ENCODE measurements at places on chromosomes 13 and 19.

DNA sequence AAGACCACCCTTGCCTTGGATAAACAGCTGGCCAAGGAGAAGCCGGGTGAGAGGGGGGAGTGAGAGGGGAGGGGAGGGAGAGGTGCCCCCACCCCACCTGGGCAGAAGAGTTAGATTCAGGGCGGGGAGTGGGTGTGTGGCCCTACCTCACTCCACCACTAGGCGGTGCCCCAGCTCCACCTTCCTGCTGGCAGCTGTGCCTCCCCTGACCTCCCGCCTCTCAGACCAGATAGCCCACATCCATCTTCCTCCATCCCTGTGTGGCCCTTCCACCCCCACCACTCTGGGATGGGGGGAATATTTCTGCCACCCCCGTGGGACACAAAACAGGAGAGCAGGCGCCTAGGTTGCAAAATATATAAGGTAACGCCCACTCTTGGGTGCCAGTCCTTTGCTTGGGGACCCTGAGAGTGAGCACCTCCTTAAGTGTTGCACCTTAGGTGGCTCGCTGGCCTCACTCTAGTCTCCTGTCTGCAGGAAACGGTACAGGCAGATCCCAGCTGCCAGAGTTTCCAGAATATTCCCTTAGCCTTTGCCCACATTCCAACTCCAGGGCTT is 13.8 kb upstream of the EHD2 start:
- no peak for DNase-seq

- no peak for DNase-seq
Observed at GRCh38 chr13:26019251-26019650, 32.6 kb downstream of the SHISA2 start.

DNA sequence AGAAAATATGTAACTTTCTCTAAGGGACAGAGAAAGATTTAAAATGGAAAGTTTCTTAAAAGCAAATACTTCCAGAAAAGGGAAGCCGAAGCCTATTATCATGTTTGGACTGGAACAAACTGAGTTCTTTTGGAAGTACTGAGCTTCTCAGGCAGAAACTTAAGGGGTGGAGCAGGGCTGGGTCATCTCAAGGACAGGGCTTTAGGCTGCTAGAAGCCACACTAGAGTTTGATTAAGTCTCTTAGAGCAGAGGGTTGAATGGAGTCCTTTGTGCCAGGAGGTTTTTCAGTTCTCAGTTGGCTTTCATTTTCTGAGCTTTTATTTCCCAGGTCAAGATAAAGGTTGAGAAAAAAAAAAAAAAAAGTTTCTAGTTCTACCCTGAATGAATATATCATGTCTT is 432.7 kb downstream of the SLITRK5 start:
- no peak for DNase-seq

- DNase-seq: no peak
Observed at GRCh38 chr19:48445256-48445605, 552 bp upstream of the GRWD1 start.

- DNase-seq: no peak
Observed at GRCh38 chr13:26382366-26382765, 128.4 kb downstream of the CDK8 start.

- peak; percentile 62 for DNase-seq
Observed at GRCh38 chr19:37928527-37929286, 21.7 kb downstream of the SIPA1L3 start.
